ENCODE measurements at places on chromosomes 11 and 22.
A peak's percentile ranks its signal among the peaks of the same experiment; 100 is the strongest.

- no peak for DNase-seq
Measured at GRCh38 chr11:118290923-118291322, 13.6 kb upstream of the CD3E start.

- DNase-seq: peak; percentile 2
Measured at GRCh38 chr11:64409278-64409677, 50.3 kb downstream of the RPS6KA4 start.

GRCh38 chr11:117459979-117460300 lies 132.3 kb downstream of the CEP164 start:
- DNase-seq: no peak

DNA sequence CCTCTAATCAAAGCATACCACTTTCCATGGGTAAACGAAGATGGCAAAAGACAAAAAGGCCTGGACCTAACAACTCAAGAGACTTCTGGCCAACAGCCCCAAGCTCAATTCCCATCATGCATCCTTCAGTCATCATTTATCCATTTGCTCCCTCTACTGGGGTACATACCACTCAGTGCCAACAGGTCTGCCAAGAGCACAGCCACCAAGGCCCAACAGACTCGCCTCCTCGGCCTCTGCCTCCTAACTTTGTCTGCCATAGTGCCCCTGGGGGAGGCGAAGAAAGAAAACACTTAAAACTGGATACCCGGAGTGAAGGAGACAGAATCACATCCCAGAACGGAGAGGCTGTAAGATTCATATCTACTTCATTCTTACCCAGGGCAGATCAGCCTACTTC lies 1.1 kb downstream of the HYOU1 start:
- peak; percentile 68 for DNase-seq

GRCh38 chr11:114228435-114229411 lies 67.5 kb upstream of the NNMT start:
- no peak for DNase-seq

DNA sequence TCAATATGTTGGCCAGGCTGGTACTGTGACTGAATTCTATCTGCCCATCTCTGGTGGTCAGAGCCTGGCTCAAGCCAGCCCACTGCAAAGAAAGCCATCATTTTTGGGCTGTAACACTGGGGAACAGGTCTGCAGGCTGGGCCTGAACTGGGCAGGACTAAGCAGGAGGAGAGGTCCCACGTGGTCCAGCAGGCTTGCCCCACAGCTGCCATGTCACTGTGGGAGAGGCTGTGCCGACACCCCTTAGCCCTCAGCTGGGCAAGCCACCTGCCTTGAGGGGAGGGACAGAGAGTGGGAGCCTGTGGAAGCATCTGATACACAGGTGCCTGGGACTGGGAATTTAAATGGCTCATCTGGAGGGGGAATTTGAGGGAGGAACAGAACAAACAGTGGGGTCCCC lies 66.7 kb upstream of the CLTCL1 start:
- no peak for DNase-seq

DNA sequence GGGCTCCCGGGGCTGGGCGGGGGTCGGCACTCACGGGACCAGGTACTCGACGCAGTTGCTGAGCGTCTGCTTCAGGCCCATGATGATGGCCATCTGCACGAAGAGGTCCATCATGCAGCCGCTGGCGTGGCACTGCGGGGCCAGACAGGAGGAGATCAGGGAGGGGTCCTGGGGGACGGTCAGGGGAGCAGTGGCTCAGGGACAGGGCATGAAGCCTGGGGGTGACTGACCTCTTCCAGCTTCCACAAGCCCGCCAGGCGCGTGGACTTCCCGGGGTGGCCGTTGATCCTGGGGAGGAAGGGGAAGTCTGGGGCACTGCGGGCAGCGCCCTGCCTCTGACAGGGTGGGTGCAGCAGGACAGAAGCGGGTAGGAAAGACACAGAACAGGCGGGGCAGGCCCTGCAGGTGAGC lies 6.1 kb upstream of the SIGIRR start:
- DNase-seq: no peak

GRCh38 chr11:130940706-130941105 lies 24.4 kb upstream of the SNX19 start:
- DNase-seq: no peak

GRCh38 chr11:46697303-46697702 lies 3.1 kb downstream of the ARHGAP1 start:
- DNase-seq: no peak

- DNase-seq: no peak
Measured at GRCh38 chr22:38347181-38347943, 30.1 kb upstream of the CSNK1E start.

DNA sequence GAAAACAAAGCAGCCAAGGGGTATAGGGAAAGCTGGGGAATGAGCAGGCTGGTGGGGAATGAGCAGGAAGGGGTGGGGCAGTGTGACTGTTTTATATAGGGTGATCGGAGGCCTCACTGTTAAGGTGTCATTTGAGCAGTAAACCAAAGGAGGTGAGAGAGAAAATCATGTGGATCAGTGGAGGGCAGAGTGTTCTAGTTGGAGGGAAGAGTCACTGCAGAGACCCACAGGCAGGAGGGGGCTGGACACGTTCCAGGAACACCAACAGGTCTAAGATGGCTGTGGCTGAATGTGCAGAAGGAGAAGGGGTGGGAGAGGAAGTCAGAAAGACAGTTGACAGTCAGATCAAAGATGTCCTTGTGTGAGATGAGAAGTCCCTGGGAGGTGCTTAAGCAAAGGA lies 103.8 kb downstream of the ENTHD1 start:
- DNase-seq: no peak

GRCh38 chr11:91421641-91422040 lies 803.0 kb upstream of the FAT3 start:
- no peak for DNase-seq

- DNase-seq: no peak
Measured at GRCh38 chr11:74279256-74279655, 32.2 kb downstream of the P4HA3 start.

DNA sequence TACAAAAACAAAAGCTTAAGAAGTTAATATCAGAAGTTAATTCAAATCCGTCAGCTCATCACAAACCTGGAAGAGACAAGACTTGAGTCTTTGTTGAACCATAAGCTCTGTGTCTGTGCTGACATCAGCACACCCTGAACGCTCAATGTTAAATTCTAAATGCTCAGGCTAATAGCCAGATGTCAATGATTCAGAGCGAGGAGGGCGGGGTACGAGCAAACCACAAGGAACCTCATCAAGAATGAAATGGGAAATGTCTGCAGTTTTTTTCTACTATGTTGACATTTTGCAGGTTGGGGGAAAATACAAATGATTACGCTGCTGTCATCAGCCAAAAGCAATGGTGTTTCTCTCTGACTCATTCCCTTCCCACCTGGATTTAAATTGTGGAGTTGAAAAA lies 1057.2 kb downstream of the NTM start:
- no peak for DNase-seq

GRCh38 chr11:72600557-72600956 lies 73.7 kb downstream of the PDE2A start:
- DNase-seq: no peak

GRCh38 chr11:12707500-12707880 lies 33.3 kb downstream of the TEAD1 start:
- no peak for DNase-seq

- DNase-seq: no peak
Measured at GRCh38 chr22:26883393-26883792, 226.0 kb downstream of the MIAT start.

DNA sequence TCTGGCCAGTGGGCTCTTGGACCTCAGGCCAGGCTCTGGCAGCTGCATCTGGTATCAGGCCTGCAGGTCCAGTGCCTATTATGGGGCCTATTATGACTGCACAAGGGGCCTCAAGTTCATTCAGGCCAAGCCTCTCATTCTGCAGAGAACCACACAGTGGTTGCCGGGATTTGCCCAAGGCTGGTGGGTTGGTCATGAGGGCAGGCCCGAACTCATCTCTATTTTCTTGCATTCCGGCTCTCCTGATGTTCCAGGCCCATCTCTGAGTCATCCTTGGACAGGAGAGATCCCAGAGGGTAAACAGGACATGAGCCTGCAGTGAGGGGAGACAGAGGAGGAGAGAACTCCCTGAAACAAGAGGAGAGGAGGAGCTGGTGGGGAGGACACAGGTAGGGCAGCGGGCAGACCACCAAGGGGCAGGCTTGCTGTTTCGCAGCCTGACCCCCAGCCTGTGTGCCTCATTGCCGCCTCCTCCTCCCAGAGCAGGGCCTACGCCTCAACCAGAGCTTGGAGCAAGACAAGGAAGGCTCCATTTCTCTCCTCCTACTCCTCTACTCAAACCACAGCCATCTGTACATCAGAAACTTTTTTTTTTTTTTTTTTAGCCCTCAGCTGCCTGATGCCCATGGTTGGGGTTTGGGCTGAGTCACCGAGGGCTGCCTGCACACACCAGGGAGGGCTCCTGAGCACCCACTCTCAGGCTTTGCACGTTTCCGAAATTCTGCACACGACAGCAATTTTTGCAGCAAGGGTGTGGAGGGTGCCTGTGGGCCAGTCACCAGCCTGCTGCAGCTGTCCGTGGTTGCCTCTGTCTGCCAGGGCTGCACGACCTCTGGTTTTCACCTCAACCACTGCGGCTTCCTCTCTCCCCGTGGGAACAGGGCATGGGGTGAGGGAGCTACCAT lies 12.7 kb upstream of the TREH start:
- no peak for DNase-seq

GRCh38 chr11:122747351-122747781 lies 90.9 kb upstream of the CRTAM start:
- no peak for DNase-seq

GRCh38 chr11:128318856-128319474 lies 268.4 kb downstream of the ETS1 start:
- no peak for DNase-seq
